Esophagus squamous epithelium (tissue), 5 donors: ENCODE measurements at places on chromosomes 4 and X.

DNA sequence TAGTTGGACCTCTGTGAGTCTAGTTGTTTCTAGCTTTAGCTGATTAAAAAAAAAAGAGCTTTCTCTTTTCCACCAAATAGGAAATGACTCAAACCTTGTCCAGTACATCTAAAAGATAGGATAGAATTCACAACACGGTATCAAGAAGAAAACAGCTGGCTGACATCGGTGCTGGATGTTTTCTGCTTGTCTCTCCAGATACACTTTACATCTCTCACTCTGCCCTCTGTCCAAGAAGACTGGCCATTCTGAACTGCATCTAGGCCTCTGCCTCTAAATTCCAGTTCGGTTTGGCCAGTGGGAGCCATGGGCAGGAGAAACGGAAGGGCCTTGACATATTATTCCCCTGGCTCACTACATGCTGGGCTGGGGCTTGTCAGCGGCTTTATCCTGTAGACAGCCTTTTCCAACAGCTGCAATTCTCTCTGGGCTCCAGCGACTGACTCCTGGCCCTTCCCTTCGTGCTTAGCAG, 57.3 kb upstream of the SHISA3 start:
- DNase-seq: no peak

DNA sequence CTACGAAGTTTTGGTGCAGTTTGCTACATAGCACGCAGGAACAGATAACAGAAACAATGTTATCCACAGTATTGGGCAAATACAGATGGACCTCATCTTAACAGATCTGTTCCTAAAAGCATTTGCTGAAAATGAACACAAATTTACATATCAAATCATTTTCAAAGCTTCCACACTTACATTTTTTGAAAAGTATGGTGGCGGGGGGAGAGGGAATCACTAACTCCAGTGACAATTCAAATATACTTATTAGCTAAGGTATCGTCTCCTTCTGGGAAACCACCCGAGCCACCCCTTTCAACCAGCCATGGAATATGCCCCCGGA, 175.0 kb downstream of the NSUN7 start:
- no peak for DNase-seq

DNA sequence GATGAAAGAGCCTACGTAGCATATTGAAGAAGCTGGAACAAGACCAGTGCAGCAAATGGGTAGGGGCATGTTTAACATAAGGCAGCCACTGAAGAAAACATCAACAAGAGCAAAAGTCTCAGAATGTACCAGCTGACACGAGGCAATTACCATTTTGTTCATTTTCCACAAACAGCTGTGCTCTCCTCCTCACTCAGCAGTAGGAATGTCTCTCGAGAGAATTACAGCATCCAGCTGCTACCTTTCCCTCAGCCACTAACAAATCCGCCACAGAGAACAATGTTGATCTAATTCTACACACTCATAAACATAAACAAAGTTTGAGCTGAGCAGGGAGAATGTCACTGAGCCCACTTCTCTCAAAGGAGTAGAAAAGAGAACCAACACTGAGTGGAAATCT, 68.0 kb downstream of the OPHN1 start:
- DNase-seq: no peak

DNA sequence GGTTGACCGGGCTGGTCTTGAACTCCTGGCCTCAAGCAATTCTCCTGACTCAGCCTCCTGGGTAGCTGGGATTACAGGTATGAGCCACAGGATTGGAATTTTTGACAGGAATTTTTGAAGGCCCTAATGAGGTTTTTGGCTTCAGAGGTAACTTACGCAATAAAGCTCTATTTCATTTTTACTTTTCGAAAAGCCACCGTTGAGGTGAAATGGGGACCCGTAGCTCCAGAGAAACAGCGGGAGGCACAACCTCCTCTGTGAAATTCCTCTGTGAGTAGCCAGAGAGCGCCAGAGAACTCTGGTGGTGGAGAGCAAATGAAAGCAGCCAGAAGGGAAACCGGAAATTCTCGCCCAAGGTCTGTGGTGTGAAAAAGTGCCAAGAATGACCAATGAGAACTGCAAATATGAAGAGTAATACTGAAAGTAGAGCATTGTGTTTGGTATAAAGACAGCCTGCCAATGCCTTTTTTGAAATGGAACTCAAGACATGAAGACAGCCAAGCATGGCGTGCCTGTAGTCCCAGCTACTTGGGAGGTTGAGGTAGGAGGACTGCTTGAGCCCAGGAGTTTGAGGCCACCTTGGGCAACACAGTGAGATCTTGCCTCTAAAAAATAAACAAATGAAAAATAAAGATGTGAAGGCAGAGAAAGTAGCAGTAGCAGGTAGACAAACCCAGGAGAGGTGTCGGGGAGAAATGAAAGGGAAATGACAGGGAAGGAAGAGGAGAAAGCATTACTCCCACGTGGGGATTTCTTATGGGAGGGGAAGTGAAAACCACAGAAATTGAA, 33.0 kb upstream of the TMEM131L start:
- DNase-seq: peak; percentile 13

DNA sequence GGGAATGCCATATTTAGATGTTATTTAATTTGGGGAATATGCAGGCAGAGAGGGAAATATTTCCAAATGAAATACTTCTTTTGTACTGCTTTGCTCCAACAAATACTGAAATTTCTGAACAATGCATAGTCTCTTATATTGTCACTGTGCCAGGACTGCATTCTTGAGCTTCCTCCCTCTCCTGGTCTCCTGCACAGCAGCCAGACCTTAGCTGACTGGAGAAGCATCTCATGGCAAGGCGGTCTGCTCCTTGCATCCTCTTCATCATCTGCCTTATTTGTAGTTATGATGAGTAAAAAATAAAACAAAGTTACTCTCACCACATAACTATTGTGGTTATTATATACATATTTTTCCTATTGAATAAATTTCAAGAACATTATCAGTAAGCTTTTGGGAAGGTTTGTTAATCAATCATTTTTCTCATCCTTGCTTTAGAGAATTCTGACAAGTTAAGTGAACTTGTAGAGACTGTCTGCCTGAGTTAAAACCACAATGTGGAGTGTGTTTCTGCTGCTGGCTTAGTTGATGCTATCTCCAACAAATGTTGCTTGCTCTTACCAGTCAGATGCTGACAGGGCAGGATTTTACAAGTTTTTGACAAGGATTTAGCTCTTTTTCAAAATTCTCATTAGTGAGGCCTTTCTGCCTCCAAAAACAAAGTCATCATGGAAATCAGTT, 153.6 kb downstream of the SOWAHB start:
- no peak for DNase-seq

- no peak for DNase-seq
Measured at GRCh38 chr4:99645638-99646037, 12.0 kb downstream of the C4orf54 start.

- DNase-seq: no peak
Measured at GRCh38 chr4:101689220-101689619, 101.3 kb upstream of the BANK1 start.

- no peak for DNase-seq
Measured at GRCh38 chr4:3201718-3202702, 46.9 kb upstream of the MSANTD1 start.

DNA sequence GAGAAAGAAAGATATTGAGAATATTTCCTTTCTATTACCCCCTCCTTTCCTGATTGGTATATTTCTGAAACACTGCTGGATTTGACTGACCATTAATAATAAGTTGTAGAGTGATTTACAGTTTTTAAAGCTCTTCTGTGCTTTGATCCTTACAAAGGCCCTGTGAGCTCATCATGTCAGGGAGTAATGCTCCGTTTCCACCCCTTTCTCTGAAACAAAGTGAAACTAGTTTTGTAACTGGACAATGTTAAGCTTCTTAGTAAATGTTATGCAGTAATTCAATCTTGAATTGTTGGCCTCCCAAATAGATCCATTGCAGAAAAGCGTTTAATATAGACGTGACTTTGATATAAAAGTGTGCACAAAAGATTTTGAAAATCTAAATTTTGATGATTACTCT, 190.1 kb upstream of the GNPDA2 start:
- DNase-seq: no peak

DNA sequence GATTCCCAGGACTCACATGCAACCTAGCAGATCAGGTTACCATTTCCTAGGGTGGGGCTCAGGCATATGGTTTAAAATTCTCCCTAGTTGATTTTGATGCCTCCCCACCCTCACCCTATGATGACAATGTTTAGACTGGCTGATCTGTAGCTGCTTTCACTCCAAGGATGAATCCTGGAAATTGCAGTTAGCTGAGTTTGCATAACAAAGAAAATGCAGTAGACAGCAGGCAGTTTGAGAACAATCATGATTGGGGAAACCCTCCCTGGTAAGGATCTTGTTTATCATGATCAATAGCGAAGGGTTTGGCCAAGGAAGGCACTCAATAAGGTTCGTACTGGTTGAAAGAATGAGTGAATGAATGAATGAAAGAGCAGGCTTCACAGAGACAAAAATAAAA, 2.1 kb downstream of the ZNF518B start:
- DNase-seq: no peak

DNA sequence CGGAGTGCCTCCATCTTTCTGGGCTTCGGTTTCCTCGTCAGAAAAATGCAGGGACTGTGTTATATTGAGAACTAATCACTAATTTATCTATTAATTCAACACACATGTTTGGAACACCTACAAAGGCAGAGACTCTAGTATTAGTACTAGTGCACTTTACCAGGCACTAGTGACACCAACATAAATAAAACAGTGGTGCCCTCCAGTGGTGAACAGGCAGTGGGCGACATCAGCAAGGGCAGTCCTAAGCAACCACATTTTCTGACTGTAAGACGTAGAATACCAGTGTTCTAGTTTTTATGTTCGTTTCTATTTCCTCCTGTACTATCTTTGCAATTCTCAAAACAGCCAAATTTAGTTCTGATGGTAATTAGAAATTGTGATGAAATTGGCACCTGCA, 69.1 kb upstream of the UCP1 start:
- no peak for DNase-seq

- no peak for DNase-seq
Measured at GRCh38 chrX:133302775-133303445, 84.8 kb upstream of the TFDP3 start.

GRCh38 chr4:151418385-151418784, 9.4 kb downstream of the FHIP1A start:
- no peak for DNase-seq

DNA sequence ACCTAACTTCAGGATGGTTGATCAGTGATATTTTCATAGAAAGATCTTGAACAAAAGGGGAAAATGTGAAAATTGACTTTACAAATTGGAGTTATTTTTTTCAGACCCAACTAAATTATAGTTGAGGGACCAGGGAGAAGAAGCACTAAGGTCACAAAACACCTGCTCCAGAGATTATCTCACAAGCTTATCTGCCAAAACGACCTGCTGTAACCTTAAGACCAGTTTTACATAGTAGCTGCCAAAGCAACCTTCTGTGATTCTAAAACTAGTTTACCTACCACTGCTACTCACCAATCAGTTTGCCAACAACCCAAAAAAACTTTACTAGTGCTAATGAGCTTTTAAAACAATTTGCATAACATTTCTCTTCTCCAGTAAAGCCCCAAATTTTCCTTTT, 972.1 kb downstream of the C4orf33 start:
- no peak for DNase-seq

DNA sequence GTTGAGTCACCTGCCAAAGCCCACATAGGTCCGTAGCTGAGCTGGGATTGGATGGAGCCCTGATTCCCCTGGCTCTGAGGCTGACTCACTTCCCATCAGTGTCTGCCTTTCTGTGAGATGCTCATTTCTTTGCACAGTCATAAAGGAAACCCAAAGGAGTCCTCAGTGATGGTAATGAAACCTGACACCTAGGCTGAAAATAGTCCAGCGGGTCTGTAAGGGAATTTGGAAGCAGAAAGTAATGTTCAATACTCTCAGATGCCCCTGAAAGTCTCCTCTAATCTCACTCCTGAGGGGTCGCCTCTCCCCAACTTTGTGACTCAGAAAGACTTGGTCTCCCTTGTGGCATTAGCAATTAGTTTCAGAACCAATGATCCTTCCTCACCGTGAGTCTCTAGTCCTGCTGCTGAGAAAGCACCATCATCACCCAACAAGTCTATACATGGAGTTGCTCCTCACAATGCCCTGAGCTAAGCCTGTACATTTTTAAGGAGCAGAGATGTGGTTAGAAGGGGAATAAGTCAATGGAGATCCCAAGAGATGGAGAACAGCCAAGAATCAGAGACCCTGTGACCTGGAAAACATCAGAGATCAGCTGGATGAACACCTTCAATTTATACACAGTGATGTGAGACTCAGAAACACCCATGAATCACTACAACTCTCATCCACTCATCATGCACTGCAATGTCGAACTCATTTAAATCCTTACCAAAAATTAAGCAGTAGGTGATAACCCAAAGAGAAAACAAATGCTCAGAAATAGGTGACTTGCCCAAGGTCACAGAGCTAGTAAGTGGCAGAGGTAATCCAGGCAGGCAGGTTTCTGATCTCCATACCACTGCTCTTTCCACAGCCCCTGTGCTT, 219.0 kb upstream of the CPEB2 start:
- DNase-seq: no peak

GRCh38 chrX:117570160-117570559, 546.5 kb downstream of the KLHL13 start:
- DNase-seq: no peak

- DNase-seq: no peak
Measured at GRCh38 chr4:151358266-151358665, 32.9 kb upstream of the SH3D19 start.

- no peak for DNase-seq
Measured at GRCh38 chr4:71635139-71635748, 148.6 kb downstream of the GC start.

- no peak for DNase-seq
Measured at GRCh38 chrX:2643880-2644279, 47.2 kb upstream of the CD99 start.

DNA sequence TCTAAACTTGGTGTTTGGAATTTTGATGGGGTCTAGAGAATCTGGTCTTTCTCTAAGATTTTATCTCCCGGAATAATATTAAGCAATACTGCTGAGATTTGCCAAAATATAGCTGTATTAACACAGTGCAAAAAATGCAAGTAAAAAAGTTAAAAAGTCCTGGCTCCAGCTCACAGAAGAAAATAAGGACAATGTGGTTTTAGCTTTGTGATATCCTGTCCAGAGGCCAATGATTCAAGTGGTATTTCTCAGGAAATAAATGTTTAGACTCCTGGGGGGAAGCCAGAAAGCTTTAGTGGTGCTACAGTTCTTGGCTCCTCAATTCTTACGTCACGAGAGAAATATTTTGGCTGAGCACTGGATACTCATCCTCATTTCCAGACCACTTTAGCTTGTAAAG, 40.9 kb upstream of the IL13RA2 start:
- no peak for DNase-seq

GRCh38 chr4:15964159-15964558, 1.2 kb upstream of the FGFBP2 start:
- DNase-seq: no peak

GRCh38 chr4:14196131-14196530, 568.6 kb upstream of the BOD1L1 start:
- DNase-seq: no peak

GRCh38 chr4:8289956-8290700, 20.6 kb downstream of the HTRA3 start:
- DNase-seq: no peak

GRCh38 chrX:130079824-130080406, 30.4 kb downstream of the ELF4 start:
- no peak for DNase-seq

GRCh38 chr4:108141213-108141950, 27.4 kb downstream of the LEF1 start:
- DNase-seq: no peak
